Occipital lobe (tissue), 3 donors: ENCODE measurements at places on chromosomes 12 and 14.

GRCh38 chr14:54857830-54858269, 44.8 kb downstream of the GCH1 start:
- DNase-seq: no peak

DNA sequence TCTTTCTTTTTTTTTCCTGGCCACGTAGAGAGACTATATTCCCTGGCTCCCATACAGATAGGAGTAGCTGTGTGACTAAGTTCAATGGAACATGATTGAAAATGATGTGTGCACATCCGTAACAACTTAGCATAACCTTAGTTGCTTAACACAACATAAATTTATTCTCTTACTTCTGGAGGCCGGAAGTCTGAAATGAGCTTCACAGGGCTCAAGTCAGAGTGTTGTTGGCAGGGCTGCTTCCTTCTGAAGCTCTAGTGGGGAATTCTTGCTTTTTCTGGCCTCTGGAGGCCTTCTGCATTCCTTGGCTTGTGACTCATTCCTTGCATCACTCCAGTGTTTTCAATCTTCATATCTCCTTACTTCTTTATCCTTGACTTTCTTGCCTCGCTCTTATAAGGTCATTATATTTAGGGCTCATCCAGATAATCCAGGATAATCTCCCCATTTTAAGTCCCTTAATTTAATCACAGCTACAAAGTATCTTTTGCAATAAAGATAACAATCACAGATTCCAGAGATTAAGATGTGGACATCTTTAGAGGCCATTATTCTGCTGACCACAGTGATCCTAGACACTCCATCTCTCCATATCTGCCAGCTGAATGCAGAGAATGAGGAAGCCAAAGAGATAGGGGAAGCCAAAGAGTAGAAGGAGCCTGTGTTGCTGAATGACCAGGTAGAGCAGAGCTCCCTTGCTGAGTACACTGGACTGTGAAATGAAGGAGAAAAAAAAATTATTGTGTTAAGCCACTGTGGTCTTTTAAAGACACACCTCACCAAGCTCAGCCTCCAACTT, 21.0 kb upstream of the SNX6 start:
- no peak for DNase-seq

DNA sequence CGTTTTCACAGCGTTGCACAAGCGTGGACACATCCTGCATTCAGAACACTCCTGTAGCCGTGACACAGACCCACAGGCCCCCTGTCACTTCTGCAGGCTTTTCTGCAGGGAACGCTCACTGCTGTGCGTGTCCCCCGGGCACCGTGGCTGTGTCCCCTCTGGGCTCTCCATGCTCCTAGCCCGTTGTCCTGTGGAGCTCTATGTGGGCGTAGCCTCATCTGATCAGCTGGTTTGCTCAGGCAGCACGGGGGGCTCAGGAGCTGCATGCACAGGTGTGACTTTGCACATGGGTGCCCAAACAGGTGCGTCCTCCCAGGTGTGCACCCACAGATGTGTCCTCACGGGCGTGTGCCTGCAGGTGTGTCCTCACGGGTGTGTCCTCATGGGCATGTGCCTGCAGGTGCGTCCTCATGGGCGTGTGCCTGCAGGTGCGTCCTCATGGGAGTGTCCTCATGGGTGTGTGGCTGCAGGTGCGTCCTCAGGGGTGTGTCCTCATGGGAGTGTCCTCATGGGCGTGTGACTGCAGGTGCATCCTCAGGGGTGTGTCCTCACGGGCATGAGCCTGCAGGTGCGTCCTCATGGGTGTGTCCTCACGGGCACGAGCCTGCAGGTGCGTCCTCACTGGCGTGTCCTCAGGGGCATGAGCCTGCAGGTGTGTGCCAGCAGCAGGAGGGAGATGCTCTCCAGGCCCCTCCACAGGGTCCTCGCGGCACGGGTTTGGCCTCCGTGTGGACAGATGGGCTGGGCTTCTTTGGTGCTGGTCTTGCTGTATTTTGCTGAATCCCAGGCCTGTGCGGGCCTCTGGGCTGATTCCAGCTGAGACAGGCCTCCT, 17.5 kb downstream of the MTA1 start:
- DNase-seq: no peak

DNA sequence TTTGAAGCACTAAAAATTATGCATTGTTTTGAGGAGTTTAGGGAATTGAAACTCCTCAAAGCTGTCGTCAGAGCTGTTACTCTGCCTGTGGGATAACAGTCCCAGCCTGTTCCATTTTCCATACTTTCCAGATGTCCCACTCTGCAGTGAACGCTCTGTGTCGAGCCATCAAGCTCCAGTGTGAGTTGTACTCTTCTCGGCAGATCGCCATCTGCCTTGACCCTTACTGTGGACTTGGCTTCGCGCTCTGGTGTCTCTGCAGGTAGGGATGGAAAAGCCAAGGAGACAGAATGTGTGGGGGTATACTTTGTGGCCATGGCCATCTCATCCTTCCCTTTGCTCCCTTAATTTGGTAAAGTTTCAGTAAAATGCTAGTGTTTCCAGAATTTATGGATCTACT, 35.5 kb upstream of the ATF1 start:
- no peak for DNase-seq

GRCh38 chr12:2958432-2959191, 585 bp upstream of the TEAD4 start:
- DNase-seq: no peak

- DNase-seq: no peak
These were observed 189.1 kb downstream of the ZFP36L1 start for GRCh38 chr14:68603533-68604360.

- no peak for DNase-seq
These were observed 148.3 kb downstream of the KCNH5 start for GRCh38 chr14:62896932-62897456.

- no peak for DNase-seq
These were observed 39.7 kb downstream of the PSMA6 start for GRCh38 chr14:35331605-35332516.

- no peak for DNase-seq
These were observed at the start of gene MGAT4C for GRCh38 chr12:86256163-86256562. Gene MGAT4C (minus strand): TSS chr12:86256391.

- no peak for DNase-seq
These were observed 204.8 kb upstream of the IGF1 start for GRCh38 chr12:102685172-102685571.

DNA sequence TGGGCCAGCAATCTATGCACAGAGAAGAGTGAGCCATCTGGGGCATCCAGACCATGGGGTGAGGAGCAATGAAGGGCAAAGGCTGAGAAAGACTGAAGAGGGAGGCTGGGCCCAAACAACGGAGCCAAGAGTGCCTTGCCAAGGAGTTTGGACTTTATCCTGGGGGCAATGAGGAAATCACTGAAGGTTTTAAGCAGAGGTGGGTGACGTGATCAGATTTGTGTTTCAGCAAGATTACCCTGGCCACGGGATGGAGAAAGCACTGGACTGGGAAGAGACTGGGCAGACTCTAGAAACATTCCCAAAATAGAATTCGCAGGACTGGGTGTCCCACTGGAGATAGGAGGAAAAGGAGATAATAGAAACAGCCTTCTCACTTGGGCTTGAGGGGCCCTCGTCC, 65.3 kb downstream of the DPF3 start:
- DNase-seq: no peak

DNA sequence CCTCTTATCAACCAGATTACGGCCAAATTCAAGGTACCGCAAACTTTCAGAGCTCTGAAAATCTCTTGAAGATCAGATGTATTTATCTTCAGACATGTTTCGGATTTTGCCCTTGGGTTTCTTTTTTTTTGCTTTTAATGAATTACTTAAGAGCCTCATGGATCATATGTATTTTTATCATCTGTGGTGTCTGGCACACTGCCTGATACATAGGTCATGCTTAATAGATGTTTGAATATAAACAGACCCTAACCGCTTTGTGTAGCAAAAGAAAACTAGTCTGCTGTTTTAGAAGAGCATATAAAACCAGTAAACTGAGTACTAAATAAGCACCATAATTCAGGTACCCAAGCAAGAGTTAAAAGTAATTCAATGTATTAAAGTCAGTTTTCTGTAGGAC, 20.1 kb upstream of the TBK1 start:
- no peak for DNase-seq

DNA sequence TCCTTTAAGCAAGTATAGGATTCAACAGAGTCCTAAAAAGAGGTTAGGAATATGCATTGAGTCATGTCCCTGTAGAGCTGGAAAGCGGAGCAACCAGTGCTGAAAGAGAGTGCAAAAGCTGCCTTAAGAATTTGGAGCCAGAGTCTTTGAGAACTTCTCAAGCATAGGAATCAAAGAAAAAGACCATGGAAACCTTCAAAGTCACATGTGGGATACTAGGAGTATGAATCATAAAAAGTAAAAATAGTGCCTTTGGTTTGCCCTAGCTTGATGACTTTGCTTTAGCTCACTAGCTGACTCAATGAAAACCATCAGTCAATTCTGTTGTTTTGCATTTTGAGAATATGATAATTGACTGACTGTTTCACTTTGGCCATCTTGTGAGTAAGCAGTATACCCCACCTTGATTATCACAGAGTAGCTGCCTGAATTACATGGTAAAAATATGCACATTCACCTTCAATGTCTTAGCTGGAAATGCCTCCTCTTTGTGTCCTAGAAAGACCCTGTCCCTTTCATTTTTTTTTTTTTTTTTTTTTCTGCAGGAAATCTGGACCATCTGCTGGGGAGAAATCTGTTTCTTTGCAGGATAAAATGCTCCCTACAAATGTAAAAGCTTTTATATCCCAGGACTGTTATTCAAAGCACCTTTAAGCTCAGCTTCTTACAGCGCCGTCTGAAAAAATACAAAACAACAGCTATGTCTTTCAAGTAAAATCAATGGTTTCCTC, 248.6 kb upstream of the KRR1 start:
- DNase-seq: no peak

DNA sequence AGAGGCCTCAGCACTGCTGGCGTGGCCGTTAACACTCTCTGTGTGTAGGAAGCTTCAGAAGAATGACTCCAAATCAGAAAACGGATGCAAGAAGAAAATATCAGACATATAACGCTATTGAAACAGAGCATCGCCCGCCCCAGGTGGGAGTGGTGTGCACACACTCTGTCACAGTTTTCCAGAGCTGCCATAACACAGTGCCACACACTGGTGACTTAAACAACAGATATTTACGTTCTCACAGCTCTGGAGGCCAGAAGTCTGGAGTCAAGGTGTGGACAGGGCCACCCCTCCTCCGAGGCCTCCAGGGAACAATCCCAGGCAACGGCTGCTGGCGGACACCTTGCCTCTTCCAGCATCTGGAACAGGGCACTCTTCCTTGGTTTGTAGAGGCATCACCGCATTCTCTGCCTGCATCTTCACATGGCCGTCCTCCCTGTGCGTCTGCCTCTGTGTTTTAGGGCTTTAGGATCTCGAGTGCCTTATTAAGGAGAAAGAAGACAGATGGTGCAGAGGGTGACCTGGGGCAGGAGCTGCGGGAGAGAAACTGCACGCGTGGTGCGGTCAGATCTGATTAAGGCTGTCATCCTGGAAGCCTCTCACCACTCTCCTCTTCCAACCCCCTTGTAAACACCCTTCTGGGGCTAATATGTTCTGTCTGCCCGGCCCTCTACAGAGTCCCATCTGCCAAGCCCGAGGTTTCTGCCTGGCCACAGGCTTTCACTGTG, 141.0 kb downstream of the SLC15A4 start:
- no peak for DNase-seq

- no peak for DNase-seq
These were observed 37.2 kb upstream of the BDKRB2 start for GRCh38 chr14:96167224-96168148.

GRCh38 chr14:76829650-76830421, 3.6 kb downstream of the LRRC74A start:
- DNase-seq: peak; percentile 86

GRCh38 chr14:99995700-99996356, 69.4 kb upstream of the EVL start:
- DNase-seq: no peak

GRCh38 chr12:120849765-120850164, 54.4 kb downstream of the SPPL3 start:
- DNase-seq: no peak

- no peak for DNase-seq
These were observed 32.7 kb downstream of the DEPDC4 start for GRCh38 chr12:100234166-100234565.

GRCh38 chr14:89474464-89474863, 57.4 kb upstream of the FOXN3 start:
- no peak for DNase-seq

- DNase-seq: no peak
These were observed 8.3 kb downstream of the DIO2 start for GRCh38 chr14:80202888-80203562.

DNA sequence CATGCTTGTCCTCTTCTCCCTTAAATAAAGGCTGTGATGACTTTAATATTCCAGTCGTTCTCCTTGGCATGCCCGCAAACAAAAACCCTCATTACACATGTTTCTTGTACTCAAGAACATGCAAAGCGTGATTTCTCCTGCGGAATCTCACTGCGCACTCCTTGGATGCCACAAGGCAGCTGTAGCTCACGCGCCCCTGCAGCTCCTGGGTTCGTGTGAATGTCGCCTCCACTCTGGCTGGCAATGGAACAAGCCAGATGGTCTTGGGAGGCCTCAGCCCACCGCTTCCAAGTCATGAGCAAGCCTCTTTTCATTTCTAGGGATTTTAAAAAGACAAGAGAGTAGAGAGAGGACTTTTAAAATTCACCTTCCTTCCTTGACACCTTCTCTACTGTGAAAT, 403.8 kb downstream of the PCNX1 start:
- peak; percentile 23 for DNase-seq

DNA sequence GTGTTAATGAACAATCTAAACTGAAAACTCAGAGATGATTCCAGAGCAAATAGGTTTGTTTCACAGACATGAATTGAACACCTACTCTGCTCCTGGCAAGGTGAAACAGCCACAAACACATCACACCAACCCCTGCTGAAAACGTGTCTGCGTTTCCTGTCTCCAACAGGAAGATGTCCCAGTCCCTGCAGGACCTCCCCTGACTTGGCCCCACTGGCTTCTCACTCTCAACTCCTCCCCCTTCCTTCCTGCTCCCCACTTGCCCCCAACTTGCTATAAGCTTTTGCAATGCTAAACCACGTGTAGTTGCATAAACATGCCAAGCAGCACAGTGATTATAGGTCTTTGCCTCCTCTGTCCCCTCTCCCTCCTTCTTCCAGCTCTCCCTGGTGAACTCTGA, 567.6 kb downstream of the BCL11B start:
- no peak for DNase-seq

- DNase-seq: no peak
These were observed 71.3 kb downstream of the CHGA start for GRCh38 chr14:92994131-92994676.

DNA sequence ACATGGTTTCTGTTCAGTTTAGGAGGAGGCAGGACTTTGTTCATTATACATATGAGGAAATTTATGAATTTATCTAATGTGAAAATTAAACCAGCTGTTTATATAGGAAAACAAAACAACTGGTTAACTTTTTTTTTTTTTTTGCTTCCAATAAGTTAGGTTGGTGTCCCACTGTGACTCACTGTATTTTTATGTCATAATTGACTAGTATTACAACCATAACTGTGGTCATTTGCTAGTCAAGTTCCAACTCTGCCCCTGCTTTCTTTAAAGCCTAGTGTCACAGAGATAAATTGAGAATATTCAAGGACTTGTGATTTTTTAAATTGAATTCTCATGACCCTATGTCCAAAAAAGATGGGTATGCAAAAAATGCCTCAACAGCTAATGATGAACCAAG, 227.7 kb downstream of the BCAT1 start:
- DNase-seq: no peak

- no peak for DNase-seq
These were observed 4.9 kb downstream of the AMN start for GRCh38 chr14:102927346-102927877.

GRCh38 chr12:123939716-123940626, 32.7 kb downstream of the CCDC92 start:
- peak; percentile 56 for DNase-seq

GRCh38 chr12:118391836-118392235, 15.5 kb downstream of the SUDS3 start:
- DNase-seq: no peak
